ENCODE measurements at places on chromosomes 1 and 21. TPM values are rescaled to one million over a fixed set of nuclear protein-coding genes. Genes with fewer than 3 reads are reported as not detected.

GRCh38 chr1:10211805-10212410 is 1.5 kb downstream of the KIF1B start:
- H3K4me1 ChIP-seq: peaks cover 62% of the 10 kb centered on the region
- H3K27ac ChIP-seq: peak overlapping the region; percentile 100
- no peak for DNase-seq
- peak overlapping the region; percentile 96 for H3K4me3 ChIP-seq
- no peaks in the 10 kb centered on the region for H3K27me3 ChIP-seq

DNA sequence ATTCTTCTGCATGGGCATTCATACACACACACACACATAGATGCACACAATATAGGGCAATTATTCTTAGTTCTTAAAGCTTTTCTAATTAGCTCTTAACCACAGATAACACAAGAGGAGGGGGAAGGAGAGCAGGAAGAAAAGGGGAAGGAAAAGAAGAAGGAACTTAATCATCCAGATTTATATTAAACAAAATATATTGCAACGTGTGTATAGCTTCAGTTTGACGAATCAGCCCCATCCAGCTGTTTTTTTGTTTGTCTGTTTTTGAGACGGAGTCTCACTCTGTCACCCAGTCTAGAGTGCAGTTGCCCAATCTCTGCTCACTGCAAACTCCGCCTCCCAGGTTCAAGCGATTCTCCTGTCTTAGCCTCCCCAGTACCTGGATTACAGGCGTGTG is 21.7 kb upstream of the ANKRD13C start:
- no peak overlapping the region for H3K27ac ChIP-seq
- H3K4me3 ChIP-seq: no peak overlapping the region
- no peaks in the 10 kb centered on the region for H3K27me3 ChIP-seq
- H3K36me3 ChIP-seq: no peaks in the 10 kb centered on the region

DNA sequence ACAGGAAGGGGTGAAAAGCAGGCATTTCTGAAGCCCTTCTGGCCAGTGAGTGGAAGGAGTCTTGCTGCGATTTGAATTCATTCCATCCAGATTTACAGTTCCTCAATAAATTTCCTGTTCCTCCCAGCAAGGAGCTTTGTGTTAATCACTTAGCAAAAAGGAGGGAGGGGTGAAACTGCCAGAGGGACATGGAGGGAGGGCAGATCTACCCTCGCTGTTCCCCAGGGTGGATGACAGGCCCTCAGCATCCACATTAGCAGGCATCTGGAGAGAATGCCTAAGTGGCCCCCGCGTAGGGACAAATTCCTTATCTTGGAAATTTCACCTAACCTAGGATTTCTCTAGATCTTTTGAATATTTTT is 1.2 kb downstream of the ETV3 start:
- peak overlapping the region; percentile 90 for H3K4me3 ChIP-seq
- peaks cover 16% of the 10 kb centered on the region for H3K4me1 ChIP-seq
- no peaks in the 10 kb centered on the region for H3K27me3 ChIP-seq
- peak overlapping the region; percentile 99 for H3K27ac ChIP-seq
- no peak for DNase-seq

DNA sequence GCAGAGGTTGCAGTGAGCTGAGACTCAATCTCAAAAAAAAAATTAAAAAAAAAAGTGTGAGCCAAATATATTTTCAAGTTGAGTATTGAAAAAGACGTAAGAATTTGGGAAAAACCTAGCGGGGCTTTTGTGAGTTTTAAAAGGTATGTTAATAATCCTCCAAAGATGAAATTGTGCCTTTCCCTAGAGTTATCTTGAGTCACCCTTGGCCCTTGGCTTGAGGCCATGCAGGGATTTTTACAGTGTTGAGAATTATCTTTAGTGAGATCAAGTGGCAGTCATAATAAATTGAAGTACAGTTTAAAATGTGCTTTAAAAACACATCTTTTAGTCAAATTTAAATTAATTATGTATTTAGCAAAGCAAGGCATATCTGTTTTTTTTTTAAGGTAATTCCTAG is 32.7 kb downstream of the PPP2R5A start:
- no peak overlapping the region for H3K27ac ChIP-seq
- H3K27me3 ChIP-seq: no peaks in the 10 kb centered on the region
- no peak overlapping the region for H3K4me3 ChIP-seq
- no peaks in the 10 kb centered on the region for H3K36me3 ChIP-seq

DNA sequence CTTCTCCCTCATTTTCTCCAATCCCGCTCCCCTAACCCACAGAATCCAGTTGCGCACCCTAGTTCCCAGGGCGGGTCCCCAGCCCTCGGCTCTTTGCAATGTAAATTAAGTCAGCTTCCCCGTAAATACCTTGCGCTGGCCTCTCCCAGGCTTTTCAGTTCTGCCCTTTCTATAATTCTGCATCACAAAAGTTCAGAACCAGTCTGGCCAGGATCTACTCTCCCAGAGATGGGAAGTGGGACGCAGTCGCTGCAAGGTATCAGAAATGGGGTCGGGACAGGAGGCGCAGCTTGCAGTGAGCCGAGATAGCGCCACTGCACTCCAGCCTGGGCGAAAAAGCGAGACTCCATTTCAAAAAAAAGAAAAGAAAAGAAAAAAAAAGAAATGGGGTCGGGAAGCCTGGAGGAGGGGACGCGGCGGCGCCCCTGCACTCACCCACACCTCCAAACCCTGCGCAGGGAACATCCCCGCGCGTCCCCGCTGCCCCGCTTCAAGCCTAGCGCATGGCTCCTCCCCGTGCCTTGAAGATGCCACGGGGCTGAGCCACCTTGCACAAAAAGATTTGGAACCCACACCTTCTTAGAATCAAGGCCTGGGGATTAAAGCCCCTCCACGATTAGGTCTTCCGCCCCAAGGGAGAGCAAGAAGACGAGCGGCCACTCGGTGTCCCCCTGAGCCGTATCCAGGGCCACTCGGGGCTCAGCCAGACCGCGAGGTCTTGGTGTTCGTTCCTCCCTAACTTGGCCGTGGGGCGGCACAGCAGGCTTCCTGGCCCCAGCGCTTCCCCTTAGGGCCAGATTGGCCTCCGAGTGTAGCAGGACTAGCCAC is 27.2 kb upstream of the ITLN2 start:
- H3K4me1 ChIP-seq: peaks cover 14% of the 10 kb centered on the region
- H3K36me3 ChIP-seq: no peaks in the 10 kb centered on the region
- no peak overlapping the region for H3K27ac ChIP-seq
- H3K27me3 ChIP-seq: no peaks in the 10 kb centered on the region
- DNase-seq: no peak

DNA sequence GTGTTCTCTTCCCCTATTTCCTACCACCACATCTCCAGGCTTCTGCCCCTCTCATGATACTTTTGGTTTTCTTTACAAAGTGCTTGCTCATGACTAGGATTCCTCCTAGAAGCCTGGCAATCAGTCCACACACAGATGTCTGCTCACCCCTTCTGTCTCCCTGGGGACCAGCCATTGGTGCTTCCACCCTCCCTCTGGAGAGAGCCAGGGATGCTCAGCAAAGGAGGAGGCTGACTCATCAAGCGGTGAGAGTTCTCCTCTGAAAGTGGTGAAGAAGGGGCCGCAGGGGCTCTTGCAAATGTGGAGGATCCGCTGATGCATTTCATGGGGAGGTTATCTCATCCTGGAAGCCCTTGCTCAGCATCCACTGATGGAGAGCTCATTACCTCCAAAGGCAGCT is 14.5 kb downstream of the NT5C1A start:
- no peak overlapping the region for H3K27ac ChIP-seq
- no peaks in the 10 kb centered on the region for H3K36me3 ChIP-seq
- H3K4me1 ChIP-seq: peaks cover 17% of the 10 kb centered on the region
- no peak overlapping the region for H3K4me3 ChIP-seq
- DNase-seq: no peak

- H3K4me1 ChIP-seq: peaks cover 5% of the 10 kb centered on the region
- H3K27me3 ChIP-seq: peaks cover 5% of the 10 kb centered on the region
- no peak overlapping the region for H3K27ac ChIP-seq
Measured at GRCh38 chr1:205533748-205534443, 29.4 kb downstream of the CDK18 start.

GRCh38 chr1:245690156-245690690 is 535.4 kb downstream of the KIF26B start:
- no peaks in the 10 kb centered on the region for H3K36me3 ChIP-seq
- DNase-seq: no peak
- H3K4me1 ChIP-seq: no peaks in the 10 kb centered on the region
- no peak overlapping the region for H3K27ac ChIP-seq

DNA sequence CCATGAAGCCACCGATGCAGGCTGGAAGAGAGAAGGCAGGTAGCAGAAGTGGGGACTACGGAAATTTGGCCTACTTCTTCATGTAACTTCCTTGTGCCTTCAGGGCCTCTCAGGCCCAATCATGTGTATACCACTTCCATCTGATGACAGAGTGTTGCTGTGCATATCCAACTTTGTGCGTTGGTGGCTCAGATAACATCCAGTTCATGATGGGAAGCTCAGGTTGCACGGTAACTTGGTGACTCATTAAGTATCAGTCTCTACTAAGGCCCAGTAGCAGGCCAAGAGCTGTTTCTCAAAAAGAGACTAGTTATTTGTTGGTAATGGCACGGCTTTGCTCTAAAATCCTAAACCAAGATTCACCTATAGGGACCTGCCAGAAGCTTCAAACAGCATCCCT is 117.6 kb downstream of the LTN1 start:
- H3K27ac ChIP-seq: no peak overlapping the region
- no peak for DNase-seq
- H3K36me3 ChIP-seq: peaks cover 73% of the 10 kb centered on the region
- no peak overlapping the region for H3K4me3 ChIP-seq
- no peaks in the 10 kb centered on the region for H3K27me3 ChIP-seq

DNA sequence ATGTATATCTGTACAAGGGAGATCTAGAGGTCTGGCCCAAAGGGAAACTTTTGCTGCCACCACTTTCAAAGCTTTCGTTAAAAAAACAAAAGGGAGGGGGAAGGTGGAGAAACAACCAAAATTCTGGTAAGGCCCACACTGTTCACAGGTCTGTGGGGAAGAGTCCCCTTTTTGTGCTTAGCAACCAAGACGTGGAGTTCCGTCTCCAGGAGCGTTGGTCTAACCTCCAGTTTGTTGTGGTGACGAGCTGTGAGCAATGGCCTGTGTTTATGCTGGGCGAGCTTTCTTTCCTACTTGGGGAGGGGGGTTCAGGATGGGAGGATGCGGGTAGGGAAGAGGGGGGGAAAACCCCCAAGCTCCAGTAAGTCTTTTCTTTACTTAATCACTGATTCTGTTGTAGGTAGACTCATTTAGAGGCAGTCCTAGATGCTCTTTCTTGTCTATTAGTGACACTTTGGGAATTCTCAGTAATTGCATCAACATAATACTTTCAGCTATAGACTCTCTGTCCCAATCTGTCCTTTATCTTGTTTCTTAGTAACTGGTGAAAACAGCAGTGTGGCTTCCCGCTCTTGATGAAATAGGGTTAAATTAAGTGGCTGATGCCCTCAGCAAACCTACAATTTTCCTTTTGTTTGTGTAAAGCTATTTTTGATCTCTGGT is 1.5 kb downstream of the HIPK1 start:
- H3K27ac ChIP-seq: peak overlapping the region; percentile 99
- H3K36me3 ChIP-seq: no peaks in the 10 kb centered on the region
- H3K4me3 ChIP-seq: peak overlapping the region; percentile 100
- H3K27me3 ChIP-seq: no peaks in the 10 kb centered on the region

DNA sequence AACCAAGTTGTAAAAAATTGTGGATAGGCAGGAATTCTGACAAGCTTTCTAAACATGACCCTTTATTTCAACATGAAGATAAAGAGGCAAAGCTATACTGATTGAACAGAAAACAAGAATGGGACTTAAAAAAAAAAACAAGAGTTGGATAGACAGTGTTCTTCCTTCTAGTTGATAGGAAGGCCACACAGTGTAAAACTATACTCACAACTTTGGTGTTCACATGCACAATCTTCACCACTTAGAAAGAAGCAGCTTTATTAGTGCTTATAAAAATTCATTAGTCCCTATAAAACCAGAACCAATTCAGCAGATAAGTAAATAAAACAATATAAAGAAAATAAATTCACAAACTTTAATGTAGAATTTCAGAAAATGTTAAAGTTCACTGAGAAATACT is 101.8 kb downstream of the AKT3 start:
- H3K27me3 ChIP-seq: no peaks in the 10 kb centered on the region
- no peak overlapping the region for H3K27ac ChIP-seq
- peaks cover 7% of the 10 kb centered on the region for H3K4me1 ChIP-seq
- H3K4me3 ChIP-seq: no peak overlapping the region
- H3K36me3 ChIP-seq: no peaks in the 10 kb centered on the region
- no peak for DNase-seq

- no peak overlapping the region for H3K4me3 ChIP-seq
- H3K27ac ChIP-seq: no peak overlapping the region
- no peaks in the 10 kb centered on the region for H3K36me3 ChIP-seq
- no peaks in the 10 kb centered on the region for H3K4me1 ChIP-seq
- no peak for DNase-seq
Measured at GRCh38 chr1:59290193-59290949, 6.5 kb upstream of the FGGY start.

DNA sequence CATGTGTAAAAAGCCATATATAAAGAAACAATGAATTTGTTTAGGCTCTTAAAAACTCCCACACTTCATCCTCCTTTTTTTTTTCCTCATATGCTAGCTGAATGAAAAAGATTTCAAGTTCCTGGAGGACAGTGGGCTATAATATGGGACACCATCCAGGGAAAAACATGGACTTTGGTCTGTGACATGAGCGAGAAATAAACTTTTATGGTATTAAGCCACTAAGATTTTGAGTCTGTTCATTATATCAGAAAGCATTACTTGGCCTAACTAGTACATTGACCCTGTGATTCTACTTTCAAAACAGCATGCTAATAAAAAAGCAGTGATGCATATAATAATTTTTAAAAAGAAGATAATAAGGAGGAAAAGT is 392.3 kb upstream of the CAMK1G start:
- no peak for DNase-seq
- H3K27me3 ChIP-seq: no peaks in the 10 kb centered on the region
- H3K4me3 ChIP-seq: no peak overlapping the region
- H3K27ac ChIP-seq: no peak overlapping the region
- no peaks in the 10 kb centered on the region for H3K4me1 ChIP-seq
- no peaks in the 10 kb centered on the region for H3K36me3 ChIP-seq

DNA sequence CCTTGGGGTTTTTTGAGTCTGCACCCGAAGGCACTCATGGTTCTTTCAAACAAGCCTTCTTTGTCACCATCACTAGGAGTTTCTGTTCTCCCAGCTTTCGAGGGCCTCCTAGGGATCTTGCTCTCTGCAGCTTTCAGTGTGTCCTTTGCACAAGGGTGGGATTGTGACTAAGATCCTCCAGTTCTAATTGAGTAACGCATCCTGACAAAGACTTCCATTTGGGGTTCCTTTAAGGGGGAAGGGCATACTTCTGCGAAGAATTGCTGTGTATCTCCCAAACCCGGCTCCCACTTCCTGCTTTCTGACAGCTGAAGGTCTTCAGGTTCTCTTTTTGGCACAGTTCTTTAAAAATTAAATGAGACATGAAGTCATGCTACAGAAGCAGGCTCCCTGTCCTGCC is 139.4 kb downstream of the EDEM3 start:
- no peak overlapping the region for H3K4me3 ChIP-seq
- no peak for DNase-seq
- H3K36me3 ChIP-seq: no peaks in the 10 kb centered on the region
- no peak overlapping the region for H3K27ac ChIP-seq
- H3K27me3 ChIP-seq: no peaks in the 10 kb centered on the region

GRCh38 chr1:53585129-53585528 is 125.9 kb downstream of the DMRTB1 start:
- H3K4me1 ChIP-seq: no peaks in the 10 kb centered on the region
- no peak for DNase-seq
- H3K27me3 ChIP-seq: no peaks in the 10 kb centered on the region
- no peaks in the 10 kb centered on the region for H3K36me3 ChIP-seq
- H3K4me3 ChIP-seq: no peak overlapping the region

The IL10 gene
- 2.5 TPM for total RNA-seq

The TSPEAR gene
- not detected for total RNA-seq

The RAB42 gene
- 0.83 TPM for total RNA-seq

The SLC35F3 gene
- 0.99 TPM for total RNA-seq

The GNAT2 gene
- total RNA-seq: not detected

The CHIA gene
- total RNA-seq: not detected

The USP21 gene
- 16.2 TPM for total RNA-seq
